ENCODE measurements at places on chromosomes 1 and 21.

GRCh38 chr21:10466200-10466599 lies 55.2 kb upstream of the TPTE start:
- DNase-seq, result no peak

GRCh38 chr1:41504114-41505035 lies 19.9 kb upstream of the EDN2 start:
- no peak for DNase-seq

- no peak for DNase-seq
These were observed 139.4 kb upstream of the B3GALT2 start for GRCh38 chr1:193325771-193326170.

DNA sequence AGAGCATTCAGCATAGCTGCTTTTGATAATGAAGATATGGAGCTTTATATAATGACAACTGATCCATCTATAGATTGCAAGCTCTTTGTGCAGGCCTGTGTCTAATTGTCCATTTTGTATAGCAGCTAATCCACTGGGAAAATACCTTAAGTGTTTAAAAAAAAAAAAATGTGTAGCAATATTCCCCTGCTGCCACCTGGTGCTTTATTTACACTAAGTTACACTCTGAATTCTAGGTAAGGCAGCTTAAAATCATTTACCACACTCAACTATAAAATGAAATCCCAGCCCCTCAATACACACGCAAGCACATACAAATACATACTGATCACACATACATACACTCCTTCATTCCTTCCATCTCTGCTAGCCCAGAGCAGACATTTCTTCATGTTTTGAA lies 49.1 kb upstream of the BCL9 start:
- DNase-seq, result no peak

GRCh38 chr1:198957044-198957443 lies 318.2 kb downstream of the PTPRC start:
- no peak for DNase-seq

GRCh38 chr1:67105508-67105907 lies 29.3 kb downstream of the C1orf141 start:
- no peak for DNase-seq

Data from stimulated activated CD8-positive, alpha-beta memory T cell treated with anti-CD3 and anti-CD28 coated beads, Interleukin-15, amount 100 ng/mL, for 4 hours (primary cell).